Heart left ventricle (tissue), 16 donors: ENCODE measurements at places on chromosomes 3 and 15. TPM values are rescaled to one million over a fixed set of nuclear protein-coding genes. Genes with fewer than 3 reads are reported as not detected.

GRCh38 chr15:45873781-45874180, 239.0 kb downstream of the SQOR start:
- no peaks in the 10 kb centered on the region for H3K27me3 ChIP-seq
- H3K36me3 ChIP-seq = no peaks in the 10 kb centered on the region
- no peak overlapping the region for H3K4me3 ChIP-seq
- H3K4me1 ChIP-seq = no peaks in the 10 kb centered on the region
- DNase-seq = no peak
- H3K27ac ChIP-seq = no peak overlapping the region

DNA sequence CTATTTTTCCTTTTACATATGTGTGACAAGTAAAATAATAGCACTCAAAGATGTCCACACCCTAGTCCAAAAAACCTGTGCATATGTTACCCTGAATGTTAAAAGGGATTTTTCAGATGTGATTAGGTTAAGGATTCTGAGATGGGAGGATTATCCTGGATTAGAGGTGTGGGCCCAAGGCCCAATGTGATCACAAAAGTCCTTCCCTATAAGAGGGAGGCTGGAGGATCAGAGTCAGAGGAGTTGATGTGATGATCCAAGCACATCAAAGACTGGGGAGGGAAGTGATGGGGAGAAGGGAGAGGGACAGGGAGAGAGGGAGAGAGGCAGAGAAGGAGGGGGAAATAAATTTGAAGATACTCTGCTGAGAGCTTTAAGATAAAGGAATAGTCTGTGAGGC, 512.6 kb downstream of the PLOD2 start:
- H3K27ac ChIP-seq = no peak overlapping the region
- no peaks in the 10 kb centered on the region for H3K4me1 ChIP-seq
- DNase-seq = no peak
- no peak overlapping the region for H3K4me3 ChIP-seq
- H3K27me3 ChIP-seq = no peaks in the 10 kb centered on the region
- no peaks in the 10 kb centered on the region for H3K36me3 ChIP-seq

The NEK4 gene
- total RNA-seq = 13.1 TPM

The STRC gene
- 0.22 TPM for total RNA-seq

GRCh38 chr3:153734777-153735551, 386.2 kb upstream of the ARHGEF26 start:
- H3K27ac ChIP-seq = no peak overlapping the region
- H3K36me3 ChIP-seq = no peaks in the 10 kb centered on the region
- no peak for DNase-seq
- H3K4me1 ChIP-seq = no peaks in the 10 kb centered on the region
- no peak overlapping the region for H3K4me3 ChIP-seq

DNA sequence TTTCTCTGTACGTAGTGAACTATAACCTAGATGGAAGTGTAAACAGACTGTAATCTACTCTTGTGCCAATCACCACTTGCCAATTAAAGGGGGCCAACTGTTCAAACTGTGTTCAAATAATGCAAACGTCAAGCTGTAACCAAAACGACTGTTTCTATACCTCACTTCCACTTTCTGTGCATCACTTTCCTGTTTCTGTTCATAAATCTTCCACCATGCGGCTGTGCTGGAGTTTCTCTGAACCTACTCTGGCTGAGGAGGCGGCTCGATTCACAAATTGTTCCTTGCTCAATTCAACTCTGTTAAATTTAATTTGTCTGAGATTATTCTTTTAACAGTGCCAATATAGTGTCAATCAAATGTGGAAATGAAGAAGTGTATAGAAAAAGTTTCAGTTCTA, 206.7 kb upstream of the TBC1D5 start:
- H3K36me3 ChIP-seq = no peaks in the 10 kb centered on the region
- H3K27me3 ChIP-seq = no peaks in the 10 kb centered on the region
- no peak for DNase-seq
- no peak overlapping the region for H3K4me3 ChIP-seq
- H3K27ac ChIP-seq = no peak overlapping the region

- no peak overlapping the region for H3K4me3 ChIP-seq
- no peaks in the 10 kb centered on the region for H3K4me1 ChIP-seq
Observed at GRCh38 chr3:116302087-116302747, 143.1 kb downstream of the LSAMP start.

The KCNMB2 gene
- total RNA-seq = 1.9 TPM

DNA sequence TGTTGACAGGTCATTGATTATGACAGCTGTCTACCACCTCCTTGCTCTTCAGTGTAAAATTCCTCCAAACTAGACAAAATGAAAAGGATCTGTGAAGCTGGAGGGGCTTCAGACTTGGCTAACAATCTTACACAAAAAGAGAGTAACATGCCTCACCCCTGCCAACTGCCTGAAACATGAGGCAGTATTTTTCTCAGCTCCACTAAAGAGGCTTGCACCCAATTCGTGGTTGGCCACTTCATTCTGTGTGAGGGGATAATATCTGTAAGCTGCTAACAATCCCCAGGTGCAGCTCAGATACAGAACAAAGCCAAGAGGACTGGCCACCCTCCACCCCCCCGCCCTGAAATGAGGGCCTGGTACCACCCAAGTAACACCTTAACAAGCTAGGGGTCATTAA, 2.8 kb downstream of the MB21D2 start:
- H3K4me1 ChIP-seq = peaks cover 36% of the 10 kb centered on the region
- H3K27ac ChIP-seq = no peak overlapping the region

DNA sequence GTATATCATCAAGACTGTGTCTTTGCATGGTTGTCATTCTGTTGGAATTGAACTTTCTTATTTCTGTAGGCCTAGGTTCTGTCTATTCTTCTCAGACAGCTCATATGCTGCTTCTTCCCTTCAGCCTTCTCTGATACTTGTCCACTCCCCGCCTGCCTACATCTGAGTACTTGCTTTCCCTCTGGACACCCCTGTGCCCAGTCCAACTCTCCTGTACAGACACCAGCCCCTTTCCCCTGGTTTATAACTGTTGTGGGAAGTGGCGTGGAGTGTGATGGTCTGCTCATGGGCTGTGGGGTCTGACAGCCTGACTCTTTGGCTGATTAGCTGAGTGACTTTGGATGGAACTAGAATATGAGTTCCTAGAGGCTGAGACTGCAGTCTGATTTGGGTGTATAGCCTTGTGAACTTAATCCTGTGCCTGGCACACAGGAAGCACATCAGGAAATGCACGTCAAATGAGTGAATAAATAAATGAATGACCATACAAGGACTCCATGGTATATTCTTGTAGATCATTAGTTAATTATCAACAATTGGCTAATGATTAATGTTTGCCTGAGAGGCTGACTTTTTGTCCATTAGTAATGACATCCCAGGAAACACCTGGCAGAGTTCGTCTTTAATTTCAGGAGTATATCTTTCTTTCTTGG, 11.8 kb downstream of the CACNA1D start:
- H3K4me3 ChIP-seq = no peak overlapping the region
- H3K4me1 ChIP-seq = no peaks in the 10 kb centered on the region
- no peak for DNase-seq
- no peak overlapping the region for H3K27ac ChIP-seq
- H3K36me3 ChIP-seq = no peaks in the 10 kb centered on the region

DNA sequence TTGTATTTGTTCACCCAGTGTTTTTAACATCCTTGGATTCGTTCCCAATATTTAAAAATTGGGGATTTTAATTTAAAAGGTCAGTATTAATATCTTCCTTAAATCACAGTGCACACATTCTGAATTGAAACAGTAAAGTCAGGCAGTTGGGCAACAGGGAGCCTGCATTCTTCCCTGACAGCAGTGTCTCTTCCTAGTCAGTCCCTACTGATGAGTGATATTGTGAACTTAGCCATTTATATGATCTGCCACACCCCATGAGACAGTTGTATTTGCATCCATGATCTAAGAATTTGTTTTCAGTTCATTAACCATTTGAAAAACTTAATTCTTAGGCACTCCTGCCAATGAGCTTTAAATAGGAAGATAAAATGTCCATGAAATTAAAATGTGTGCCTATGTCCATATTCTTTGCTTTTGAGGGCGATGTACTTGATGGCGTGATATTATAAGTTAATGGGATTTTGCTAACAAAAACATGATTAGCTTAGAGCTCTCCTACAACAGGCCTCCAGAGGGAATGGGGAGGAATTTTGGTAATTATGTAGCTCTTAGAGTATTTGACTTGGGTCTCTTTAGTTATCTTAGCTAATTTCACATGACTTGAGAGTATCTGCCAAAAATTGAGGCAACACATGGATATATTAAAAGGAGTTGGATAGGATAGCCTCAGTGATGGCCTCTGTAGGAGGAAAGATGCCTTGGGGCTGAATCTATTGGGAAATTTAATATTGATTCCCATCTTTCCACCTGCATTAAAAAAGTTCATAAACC, 219.3 kb downstream of the PTPRG start:
- no peaks in the 10 kb centered on the region for H3K4me1 ChIP-seq
- no peak overlapping the region for H3K4me3 ChIP-seq
- H3K27ac ChIP-seq = no peak overlapping the region
- no peak for DNase-seq

DNA sequence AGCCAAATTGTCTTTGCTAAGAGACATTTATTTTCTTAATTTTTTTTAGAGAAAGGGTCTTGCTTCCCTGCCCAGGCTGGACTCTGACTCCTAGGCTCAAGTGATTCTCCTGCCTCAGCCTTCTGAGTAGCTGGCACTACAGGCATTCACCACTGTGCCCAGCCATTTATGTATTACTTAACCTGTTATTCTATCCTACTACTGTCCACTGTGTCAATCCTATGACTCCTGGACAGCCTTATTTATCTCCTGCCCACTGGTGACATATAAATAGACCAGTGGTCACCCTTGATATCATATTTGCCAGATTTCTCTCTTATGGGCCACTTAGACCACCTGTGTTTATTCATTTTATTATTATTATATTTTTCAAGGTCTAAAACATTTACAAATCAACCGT, 161.4 kb downstream of the ROBO1 start:
- no peaks in the 10 kb centered on the region for H3K27me3 ChIP-seq
- H3K4me3 ChIP-seq = no peak overlapping the region
- no peaks in the 10 kb centered on the region for H3K4me1 ChIP-seq
- no peak overlapping the region for H3K27ac ChIP-seq

The CCR9 gene
- not detected for total RNA-seq

DNA sequence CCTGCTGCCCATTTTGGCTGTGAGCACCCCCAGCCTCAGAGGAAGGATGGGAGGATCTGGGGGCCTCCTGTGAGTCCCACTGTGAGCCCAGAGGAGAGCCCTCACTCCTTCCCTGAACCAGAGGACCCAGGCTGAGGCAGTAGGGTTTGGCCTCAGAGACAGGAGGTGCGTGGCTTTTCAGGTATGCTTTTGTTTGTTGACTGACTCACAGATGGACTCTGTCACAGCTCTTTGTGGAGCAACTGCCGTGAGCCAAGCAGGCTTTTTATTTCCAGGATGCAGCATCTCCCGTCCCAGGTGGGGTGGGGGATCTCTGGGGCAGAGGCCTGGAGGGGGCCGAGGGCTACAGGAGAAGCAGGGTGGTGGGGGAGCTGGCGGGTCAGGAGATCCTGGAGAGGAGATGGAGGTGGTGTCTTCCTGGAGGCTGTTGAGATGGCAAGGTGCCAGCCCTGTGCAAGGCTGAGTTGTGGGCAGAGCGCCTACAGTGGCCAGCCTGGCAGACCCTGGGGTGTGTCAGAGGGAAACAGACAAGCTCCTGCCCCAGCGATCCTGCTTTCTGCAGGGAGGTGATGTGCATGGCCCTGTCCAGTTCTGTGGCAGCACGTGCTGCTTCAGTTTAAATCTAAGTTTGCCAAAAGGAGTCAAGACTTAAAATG, 24.0 kb downstream of the PLXNA1 start:
- no peak overlapping the region for H3K4me3 ChIP-seq
- H3K27me3 ChIP-seq = no peaks in the 10 kb centered on the region
- peaks cover 28% of the 10 kb centered on the region for H3K4me1 ChIP-seq
- peaks cover 8% of the 10 kb centered on the region for H3K36me3 ChIP-seq
- no peak overlapping the region for H3K27ac ChIP-seq

DNA sequence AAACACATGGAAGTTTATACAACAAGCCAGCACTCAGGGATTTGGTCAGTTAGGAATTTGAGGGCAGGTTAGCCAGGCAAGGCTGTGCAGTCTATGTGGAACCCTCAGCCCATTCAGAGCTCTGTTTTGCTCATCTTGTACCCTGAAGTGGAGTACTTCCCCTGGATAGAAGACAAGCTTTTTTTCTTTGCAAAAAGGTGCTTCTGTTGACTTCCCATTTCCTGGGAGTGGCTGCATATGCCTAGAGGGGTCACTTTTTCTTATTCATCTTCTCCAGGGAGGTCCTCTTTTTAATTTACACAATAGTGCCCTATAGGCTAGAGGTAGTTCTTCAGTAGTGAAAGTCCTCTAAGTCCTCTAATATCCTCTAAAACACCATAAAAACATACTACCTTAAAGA, 225.0 kb upstream of the P2RY1 start:
- no peaks in the 10 kb centered on the region for H3K36me3 ChIP-seq
- no peaks in the 10 kb centered on the region for H3K4me1 ChIP-seq
- DNase-seq = no peak
- H3K27ac ChIP-seq = no peak overlapping the region

The PAK6 gene
- total RNA-seq = 5.2 TPM

The SCN11A gene
- total RNA-seq = not detected

- DNase-seq = no peak
- H3K4me3 ChIP-seq = no peak overlapping the region
Observed at GRCh38 chr3:112002096-112002971, 3.6 kb downstream of the TAGLN3 start.

- DNase-seq = no peak
- H3K27me3 ChIP-seq = no peaks in the 10 kb centered on the region
- H3K36me3 ChIP-seq = no peaks in the 10 kb centered on the region
- peaks cover 16% of the 10 kb centered on the region for H3K4me1 ChIP-seq
- H3K27ac ChIP-seq = no peak overlapping the region
- H3K4me3 ChIP-seq = no peak overlapping the region
Observed at GRCh38 chr15:57122080-57122840, 203.8 kb downstream of the TCF12 start.

DNA sequence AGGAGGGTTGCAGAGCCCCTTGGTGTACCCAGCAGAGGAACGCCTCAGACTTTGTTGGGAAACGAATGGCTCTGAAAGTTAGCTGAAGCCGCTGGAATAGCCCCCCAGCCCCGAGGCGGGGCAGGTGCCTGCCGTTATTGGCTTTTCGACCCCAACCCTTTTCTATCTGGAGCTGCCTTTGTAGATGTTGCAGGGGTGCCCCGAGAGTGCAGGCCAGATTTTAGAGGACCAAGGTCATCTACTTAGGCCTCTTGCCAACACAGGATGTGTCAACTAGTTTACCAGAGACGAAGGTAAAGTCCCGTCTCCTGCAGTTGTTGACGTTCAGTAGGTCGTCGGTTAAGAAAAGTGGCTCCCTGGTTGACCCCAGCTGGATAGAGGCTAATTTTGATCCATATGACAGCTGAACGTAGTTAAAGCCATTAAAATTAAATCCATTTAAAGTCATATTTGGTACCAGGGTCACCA, 579 bp upstream of the UBE3A start:
- peak overlapping the region; percentile 99 for H3K27ac ChIP-seq
- no peaks in the 10 kb centered on the region for H3K36me3 ChIP-seq
- H3K4me1 ChIP-seq = no peaks in the 10 kb centered on the region
- H3K4me3 ChIP-seq = peak overlapping the region; percentile 99
- no peak for DNase-seq

The ZKSCAN7 gene
- total RNA-seq = 3.2 TPM

GRCh38 chr3:37137516-37137915, 36.9 kb downstream of the LRRFIP2 start:
- no peak overlapping the region for H3K27ac ChIP-seq
- DNase-seq = no peak
- H3K27me3 ChIP-seq = no peaks in the 10 kb centered on the region
- no peaks in the 10 kb centered on the region for H3K36me3 ChIP-seq
- peaks cover 46% of the 10 kb centered on the region for H3K4me1 ChIP-seq
- H3K4me3 ChIP-seq = no peak overlapping the region

The LRTM1 gene
- not detected for total RNA-seq

The SLC51B gene
- not detected for total RNA-seq
